NCI-H2227 treated with DMSO at 0.1 percent for 48 hours (cell line): ENCODE measurements at places on chromosomes 12 and 14.

- no peak for DNase-seq
Observed at GRCh38 chr12:123054371-123054770, 73.9 kb downstream of the ARL6IP4 start.

GRCh38 chr14:55198749-55199148 is 7.4 kb upstream of the DLGAP5 start:
- no peak for DNase-seq

DNA sequence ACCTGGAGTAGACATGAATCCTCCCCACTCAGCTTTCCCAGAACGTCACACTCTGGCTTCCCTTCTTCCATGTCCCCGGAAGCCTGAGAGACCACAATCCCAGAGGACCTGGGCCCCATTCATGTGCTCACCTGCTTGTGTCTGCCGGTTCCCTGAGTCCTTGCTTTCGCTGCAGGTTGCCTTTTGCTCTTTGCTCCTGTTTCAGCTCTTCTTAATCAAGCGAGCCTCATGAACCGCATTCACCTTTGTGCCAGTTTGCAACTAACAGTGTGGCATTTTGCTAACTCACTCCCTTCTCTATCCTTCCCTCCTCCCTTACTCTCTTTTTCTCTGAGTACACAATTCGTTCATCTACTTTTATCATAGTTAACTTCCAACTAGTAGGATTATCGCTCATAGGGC is 23.1 kb downstream of the ENTPD5 start:
- DNase-seq = no peak

GRCh38 chr12:98656289-98657101 is 11.4 kb downstream of the APAF1 start:
- DNase-seq = peak; percentile 60
